MCF 10A (cell line): ENCODE measurements at places on chromosomes 5 and 9.

DNA sequence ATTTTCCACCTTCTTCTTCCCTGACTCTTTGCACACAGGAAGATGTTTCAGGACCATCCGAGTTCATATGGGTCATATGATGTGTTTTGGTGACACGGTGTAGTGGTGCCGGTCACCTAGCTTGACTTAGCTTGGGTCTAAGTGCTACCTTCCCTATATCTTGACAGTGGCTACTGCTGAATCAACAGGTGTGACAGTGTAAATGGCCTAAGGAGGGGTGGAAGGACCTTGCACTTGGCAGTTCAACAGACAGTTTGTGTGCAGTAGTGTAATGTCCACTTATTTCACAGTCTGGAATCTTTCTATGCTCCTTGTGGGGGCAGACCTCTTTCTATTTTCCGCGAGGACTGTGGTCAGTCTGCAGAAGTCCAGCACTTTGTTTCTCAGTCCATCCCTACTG lies 43.8 kb downstream of the CARTPT start:
- peaks cover 43% of the 10 kb centered on the region for H3K27me3 ChIP-seq
- peaks cover 10% of the 10 kb centered on the region for H3K4me1 ChIP-seq
- DNase-seq: no peak
- H3K4me3 ChIP-seq: no peak overlapping the region

DNA sequence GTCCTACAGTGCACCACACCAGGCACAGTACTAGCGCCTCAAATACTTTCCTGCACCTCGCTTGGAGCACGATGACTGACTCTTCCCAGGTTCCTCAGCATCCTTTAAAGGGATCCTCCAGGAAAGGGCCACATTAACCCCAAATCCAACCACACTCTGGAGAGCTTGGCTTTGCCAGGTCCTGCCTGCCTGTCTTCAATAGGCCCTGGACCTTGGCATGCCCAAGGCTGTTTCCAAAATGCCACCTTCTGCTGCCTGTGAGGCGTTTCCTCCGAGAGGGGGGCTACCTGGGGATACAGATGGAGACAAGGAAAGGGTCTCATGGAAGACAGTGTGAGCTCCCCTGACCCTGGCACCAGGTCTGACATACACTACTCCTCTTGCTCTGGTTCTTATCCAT lies 169.9 kb downstream of the DAB2IP start:
- no peak overlapping the region for H3K4me3 ChIP-seq
- H3K27ac ChIP-seq: peak overlapping the region; percentile 3
- no peaks in the 10 kb centered on the region for H3K36me3 ChIP-seq
- DNase-seq: no peak
- H3K27me3 ChIP-seq: no peaks in the 10 kb centered on the region
- no peaks in the 10 kb centered on the region for H3K4me1 ChIP-seq

DNA sequence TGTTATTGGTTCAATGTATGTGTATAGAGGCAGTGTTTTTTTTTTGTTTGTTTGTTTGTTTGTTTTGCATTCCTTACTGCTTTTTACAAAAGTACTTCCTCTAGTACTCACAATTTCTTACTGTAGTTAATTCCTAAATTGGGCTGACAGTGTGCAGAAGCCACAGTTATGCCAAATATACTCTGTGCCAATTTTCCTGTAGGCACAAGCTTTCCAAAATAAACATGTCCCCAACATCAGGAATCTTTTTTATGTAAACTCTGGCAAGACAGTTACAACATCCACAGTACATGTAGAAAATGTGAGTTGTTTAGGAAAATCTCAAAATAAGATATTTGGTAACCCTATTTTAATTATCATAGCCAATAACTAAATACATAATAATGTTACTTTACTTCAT lies 161.6 kb upstream of the TSLP start:
- H3K4me1 ChIP-seq: peaks cover 5% of the 10 kb centered on the region
- no peak overlapping the region for H3K4me3 ChIP-seq
- H3K36me3 ChIP-seq: no peaks in the 10 kb centered on the region
- H3K27me3 ChIP-seq: peaks cover 21% of the 10 kb centered on the region
- no peak overlapping the region for H3K27ac ChIP-seq

DNA sequence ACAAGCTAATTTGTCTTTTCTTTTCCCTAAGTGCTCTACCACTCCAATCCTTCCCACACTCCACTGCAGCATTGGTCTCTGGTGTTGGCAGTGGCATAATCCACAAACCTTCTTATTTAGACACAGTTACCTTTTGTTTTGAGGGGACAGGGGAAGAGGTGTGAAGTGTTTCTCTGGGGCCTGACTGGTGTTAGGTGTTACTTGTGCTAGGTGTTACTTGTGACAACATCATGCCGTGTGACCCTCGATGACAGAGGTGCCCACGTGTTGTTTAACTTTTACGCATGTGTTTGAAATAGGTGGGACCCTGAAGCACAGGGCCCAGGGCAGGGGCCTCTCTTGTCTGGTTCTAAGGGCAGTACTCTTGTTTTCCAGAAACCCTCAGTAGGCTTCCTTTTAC lies 70.5 kb upstream of the SPRY4 start:
- DNase-seq: no peak
- no peaks in the 10 kb centered on the region for H3K4me1 ChIP-seq
- H3K36me3 ChIP-seq: no peaks in the 10 kb centered on the region
- no peaks in the 10 kb centered on the region for H3K27me3 ChIP-seq
- H3K4me3 ChIP-seq: no peak overlapping the region

GRCh38 chr9:117160254-117160653 lies 254.6 kb downstream of the ASTN2 start:
- H3K4me3 ChIP-seq: no peak overlapping the region
- DNase-seq: no peak
- no peaks in the 10 kb centered on the region for H3K4me1 ChIP-seq
- H3K27ac ChIP-seq: no peak overlapping the region
- no peaks in the 10 kb centered on the region for H3K36me3 ChIP-seq
- no peaks in the 10 kb centered on the region for H3K27me3 ChIP-seq
